ENCODE measurements at places on chromosomes 7 and 10. TPM values are rescaled to one million over a fixed set of nuclear protein-coding genes. Genes with fewer than 3 reads are reported as not detected.

The SPDYE16 gene
- not detected for total RNA-seq

DNA sequence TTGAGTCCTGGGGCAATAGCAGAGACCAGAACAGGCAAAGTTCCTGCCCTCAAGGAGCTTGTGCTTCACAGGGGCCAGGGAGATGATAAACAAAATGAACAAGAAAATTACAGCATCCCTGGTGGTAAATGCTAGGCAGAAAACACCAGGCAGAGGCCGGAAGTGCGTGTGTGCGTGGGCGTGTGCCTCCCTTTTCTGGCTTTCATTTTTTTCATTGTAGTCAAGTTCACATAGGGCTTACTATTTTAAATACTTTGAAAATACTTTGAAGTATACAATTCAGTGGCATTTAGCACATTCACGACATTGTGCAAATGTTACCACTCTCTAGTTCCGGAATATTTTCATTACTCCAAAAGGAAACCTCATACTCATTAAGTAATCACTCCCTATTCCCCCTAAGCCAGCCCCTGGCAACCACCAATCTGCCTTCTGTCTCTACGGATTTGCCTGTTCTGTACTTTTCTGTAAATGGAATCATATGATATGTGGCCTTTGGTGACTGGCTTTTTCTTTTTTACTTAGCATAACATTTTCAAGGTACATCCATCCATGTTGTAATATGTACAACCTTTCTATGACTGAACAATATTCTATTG lies 88.1 kb upstream of the PDCD4 start:
- DNase-seq: no peak

The CAMK1D gene
- total RNA-seq: 29.7 TPM

DNA sequence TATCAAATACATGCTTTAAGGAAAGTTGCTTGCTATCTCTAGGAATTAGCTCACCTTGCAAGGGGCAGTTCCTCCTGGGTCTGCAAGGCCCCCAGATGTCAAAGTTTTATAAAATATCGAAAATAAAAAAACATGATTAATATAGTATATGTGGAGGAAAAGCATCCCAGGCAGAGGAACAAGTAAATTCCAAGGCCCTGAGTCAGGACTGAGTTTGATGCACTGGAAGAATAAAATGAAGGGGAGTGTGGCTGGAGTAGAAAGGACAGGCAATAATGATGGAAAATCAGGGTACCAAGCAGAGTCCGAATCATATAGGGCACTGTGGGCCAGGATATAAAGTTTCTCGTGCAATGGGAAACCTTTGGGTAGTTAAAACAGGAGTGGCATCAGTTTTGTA lies 112.4 kb upstream of the EEPD1 start:
- DNase-seq: no peak

The SHTN1 gene
- 28.1 TPM for total RNA-seq

Measured in colonic mucosa (tissue), 4 donors.